ENCODE measurements at places on chromosomes 3 and 15.

DNA sequence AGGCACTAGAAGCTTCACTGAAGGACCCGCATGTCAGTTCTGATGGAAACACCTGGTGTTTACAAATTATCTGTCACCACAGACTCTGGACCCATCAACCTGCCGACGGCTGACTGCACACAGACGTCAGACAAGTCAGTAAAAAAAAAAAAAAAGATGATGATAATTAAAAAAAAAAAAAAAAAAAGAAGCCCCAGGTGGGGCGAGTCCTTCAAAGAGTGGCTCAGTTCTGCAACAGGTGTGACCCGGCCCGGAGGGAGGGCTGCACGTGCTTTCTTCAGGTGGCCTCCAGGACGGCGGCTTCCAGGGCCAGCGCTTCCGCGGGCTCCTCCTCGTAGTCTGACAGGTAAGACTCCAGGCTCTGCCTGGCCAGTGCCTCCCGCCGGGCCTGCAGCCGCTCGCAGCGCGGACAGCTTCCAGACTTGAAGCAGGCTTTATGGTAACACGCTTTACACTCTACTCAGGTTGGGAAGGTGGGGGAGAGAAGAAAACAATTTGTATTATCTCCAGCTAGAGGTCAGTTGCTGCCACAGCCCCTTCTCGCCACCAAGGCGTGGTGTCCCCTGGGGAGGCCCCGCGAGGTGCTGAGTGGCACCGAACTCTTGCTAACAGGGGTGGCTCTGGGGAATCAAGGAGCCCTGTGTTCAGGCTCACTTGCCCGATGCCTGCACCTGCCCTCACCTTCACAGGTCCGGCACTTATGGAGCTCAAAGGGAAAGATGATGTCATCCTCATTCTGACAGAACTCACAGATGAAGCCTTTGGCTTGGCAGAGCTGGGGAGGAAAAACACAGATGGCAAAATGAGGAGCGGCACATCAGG is 61.8 kb downstream of the RUBCN start:
- H3K27me3 ChIP-seq, result peaks cover 17% of the 10 kb centered on the region
- peak overlapping the region; percentile 50 for H3K4me3 ChIP-seq
- H3K36me3 ChIP-seq, result peaks cover 54% of the 10 kb centered on the region

GRCh38 chr3:67641451-67641850 is 13.0 kb downstream of the SUCLG2 start:
- H3K4me1 ChIP-seq, result peaks cover 6% of the 10 kb centered on the region
- no peaks in the 10 kb centered on the region for H3K27me3 ChIP-seq
- no peak overlapping the region for H3K4me3 ChIP-seq
- H3K27ac ChIP-seq, result no peak overlapping the region

GRCh38 chr15:55661428-55661827 is 73.3 kb upstream of the PYGO1 start:
- no peak overlapping the region for H3K4me3 ChIP-seq
- H3K27ac ChIP-seq, result peak overlapping the region; percentile 61
- peaks cover 16% of the 10 kb centered on the region for H3K4me1 ChIP-seq
- H3K27me3 ChIP-seq, result peaks cover 5% of the 10 kb centered on the region
- DNase-seq, result no peak

DNA sequence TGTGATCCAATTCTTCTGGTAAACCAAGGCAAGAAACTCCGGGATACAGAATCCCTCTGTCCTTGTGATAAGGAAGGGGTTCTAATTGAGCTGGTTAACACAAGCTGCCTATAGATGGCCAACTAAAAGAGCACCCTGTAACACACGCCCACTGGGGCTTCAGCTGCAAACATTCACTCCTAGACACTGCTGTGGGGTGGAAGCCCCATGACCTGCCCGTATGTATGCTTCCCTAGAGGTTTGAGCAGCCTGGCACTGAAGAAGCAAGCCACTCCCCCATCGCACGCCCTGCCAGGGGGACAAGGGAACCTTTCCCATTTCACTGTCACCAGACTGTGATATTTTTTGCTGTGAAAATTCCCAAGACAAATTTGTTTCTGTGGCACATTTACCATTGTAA is 516.9 kb upstream of the GOLIM4 start:
- H3K27ac ChIP-seq, result no peak overlapping the region
- peaks cover 5% of the 10 kb centered on the region for H3K4me1 ChIP-seq
- H3K4me3 ChIP-seq, result no peak overlapping the region
- no peak for DNase-seq
- no peaks in the 10 kb centered on the region for H3K27me3 ChIP-seq

- no peak for DNase-seq
- no peak overlapping the region for H3K4me3 ChIP-seq
- peaks cover 10% of the 10 kb centered on the region for H3K27me3 ChIP-seq
- H3K36me3 ChIP-seq, result no peaks in the 10 kb centered on the region
These were observed 283.0 kb downstream of the UACA start for GRCh38 chr15:70480196-70480856.

GRCh38 chr3:16423298-16423697 is 90.2 kb downstream of the RFTN1 start:
- no peak overlapping the region for H3K4me3 ChIP-seq
- H3K4me1 ChIP-seq, result peaks cover 5% of the 10 kb centered on the region
- no peaks in the 10 kb centered on the region for H3K27me3 ChIP-seq
- H3K36me3 ChIP-seq, result no peaks in the 10 kb centered on the region
- no peak for DNase-seq

DNA sequence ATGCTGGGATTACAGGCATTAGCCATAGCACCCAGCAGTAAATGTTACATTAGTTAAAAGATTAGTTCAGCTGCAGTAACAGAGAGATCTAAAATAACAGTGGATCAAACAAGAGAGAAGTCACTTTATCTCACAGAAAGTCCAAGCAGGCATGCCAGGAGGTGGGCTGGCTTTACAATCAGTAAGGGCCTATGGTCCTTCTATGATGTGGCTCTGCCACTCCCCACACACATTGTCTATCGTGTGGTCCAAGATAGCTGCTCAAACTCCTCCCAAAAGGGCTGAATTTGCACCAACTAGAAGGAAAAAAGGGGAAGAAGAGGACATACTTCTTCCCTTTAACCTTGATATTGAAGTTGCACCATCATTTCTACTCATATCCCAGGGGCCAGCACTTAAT is 4.6 kb upstream of the RUVBL1 start:
- DNase-seq, result no peak
- no peaks in the 10 kb centered on the region for H3K27me3 ChIP-seq
- H3K4me1 ChIP-seq, result peaks cover 3% of the 10 kb centered on the region
- no peak overlapping the region for H3K27ac ChIP-seq

DNA sequence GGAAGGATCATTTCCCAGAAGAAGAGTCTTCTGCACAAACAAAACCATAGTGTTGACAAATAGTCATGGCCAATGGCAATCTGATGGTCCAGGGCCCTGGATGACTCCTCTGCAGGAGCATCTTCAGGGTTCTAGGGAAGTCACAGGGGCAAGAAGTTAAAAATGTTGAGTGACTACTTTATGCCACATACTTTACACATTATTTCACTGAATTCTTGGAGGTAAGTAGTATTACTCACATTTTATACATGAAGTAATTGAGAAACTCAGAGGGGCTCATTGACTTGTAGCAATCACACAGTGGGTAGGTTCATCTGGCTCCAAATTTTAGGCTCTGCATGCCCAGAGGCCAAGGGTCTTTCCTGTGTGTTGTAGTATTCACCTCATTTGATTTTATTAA is 430.2 kb upstream of the MCTP2 start:
- no peaks in the 10 kb centered on the region for H3K27me3 ChIP-seq
- peaks cover 8% of the 10 kb centered on the region for H3K4me1 ChIP-seq
- H3K27ac ChIP-seq, result no peak overlapping the region

GRCh38 chr3:66229931-66230330 is 9.1 kb downstream of the SLC25A26 start:
- H3K27me3 ChIP-seq, result peaks cover 2% of the 10 kb centered on the region
- H3K4me3 ChIP-seq, result no peak overlapping the region
- no peak overlapping the region for H3K27ac ChIP-seq
- H3K36me3 ChIP-seq, result no peaks in the 10 kb centered on the region
- no peaks in the 10 kb centered on the region for H3K4me1 ChIP-seq

DNA sequence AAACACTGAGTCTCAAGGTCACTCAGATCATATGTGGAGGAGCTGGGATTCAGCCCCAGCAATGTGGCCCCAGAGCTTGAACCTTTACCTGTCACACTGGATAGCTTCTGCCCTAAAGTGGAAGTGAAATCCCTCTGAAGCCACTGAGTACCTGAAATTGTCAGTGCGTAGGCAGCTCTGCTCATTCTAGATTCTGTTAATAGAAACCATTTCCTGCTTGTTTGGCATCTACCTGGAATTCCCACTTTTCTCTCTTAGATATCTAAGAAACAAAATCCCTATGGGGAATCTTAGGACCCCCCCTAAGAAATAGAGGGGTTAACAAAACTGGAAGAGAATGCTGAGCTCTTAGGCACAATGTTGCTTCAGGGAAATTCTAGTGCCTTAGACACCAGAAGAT is 29.8 kb downstream of the FBXL22 start:
- no peaks in the 10 kb centered on the region for H3K4me1 ChIP-seq
- no peaks in the 10 kb centered on the region for H3K27me3 ChIP-seq
- no peak for DNase-seq
- H3K36me3 ChIP-seq, result peaks cover 54% of the 10 kb centered on the region
- no peak overlapping the region for H3K27ac ChIP-seq

DNA sequence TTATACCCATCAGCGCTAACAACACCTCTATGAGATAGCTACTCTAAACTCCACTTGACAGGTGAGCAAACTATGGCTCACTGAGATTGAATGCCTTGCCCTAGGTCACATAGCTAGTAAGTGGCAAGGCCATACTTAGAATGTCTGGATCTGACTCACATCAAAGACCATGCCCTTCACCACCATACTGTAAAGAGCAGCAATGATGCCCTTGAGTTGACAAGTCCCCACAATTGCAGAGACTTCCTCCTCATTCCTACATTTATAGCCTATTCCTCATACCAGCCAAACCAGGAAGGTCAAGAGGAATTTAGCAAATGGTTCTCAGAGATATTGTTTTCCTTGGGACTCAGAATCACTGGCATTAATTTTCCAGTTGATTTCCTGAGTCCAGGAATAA is 157.8 kb upstream of the SNTN start:
- H3K4me1 ChIP-seq, result no peaks in the 10 kb centered on the region
- H3K36me3 ChIP-seq, result no peaks in the 10 kb centered on the region
- no peak overlapping the region for H3K4me3 ChIP-seq
- no peak overlapping the region for H3K27ac ChIP-seq
- DNase-seq, result no peak
- H3K27me3 ChIP-seq, result peaks cover 2% of the 10 kb centered on the region

GRCh38 chr15:51105430-51106016 is 10.8 kb upstream of the TNFAIP8L3 start:
- no peaks in the 10 kb centered on the region for H3K36me3 ChIP-seq
- no peak overlapping the region for H3K27ac ChIP-seq
- peaks cover 1% of the 10 kb centered on the region for H3K27me3 ChIP-seq
- no peak overlapping the region for H3K4me3 ChIP-seq
- no peak for DNase-seq

GRCh38 chr15:58043192-58043903 is 22.2 kb downstream of the ALDH1A2 start:
- H3K27me3 ChIP-seq, result no peaks in the 10 kb centered on the region
- no peak overlapping the region for H3K4me3 ChIP-seq
- no peak overlapping the region for H3K27ac ChIP-seq
- H3K36me3 ChIP-seq, result no peaks in the 10 kb centered on the region
- H3K4me1 ChIP-seq, result peaks cover 23% of the 10 kb centered on the region
- peak; percentile 28 for DNase-seq

- no peaks in the 10 kb centered on the region for H3K36me3 ChIP-seq
- H3K27ac ChIP-seq, result no peak overlapping the region
- H3K27me3 ChIP-seq, result peaks cover 3% of the 10 kb centered on the region
- no peak overlapping the region for H3K4me3 ChIP-seq
- H3K4me1 ChIP-seq, result peaks cover 22% of the 10 kb centered on the region
- DNase-seq, result no peak
These were observed 58.5 kb downstream of the BBX start for GRCh38 chr3:107581230-107581629.

DNA sequence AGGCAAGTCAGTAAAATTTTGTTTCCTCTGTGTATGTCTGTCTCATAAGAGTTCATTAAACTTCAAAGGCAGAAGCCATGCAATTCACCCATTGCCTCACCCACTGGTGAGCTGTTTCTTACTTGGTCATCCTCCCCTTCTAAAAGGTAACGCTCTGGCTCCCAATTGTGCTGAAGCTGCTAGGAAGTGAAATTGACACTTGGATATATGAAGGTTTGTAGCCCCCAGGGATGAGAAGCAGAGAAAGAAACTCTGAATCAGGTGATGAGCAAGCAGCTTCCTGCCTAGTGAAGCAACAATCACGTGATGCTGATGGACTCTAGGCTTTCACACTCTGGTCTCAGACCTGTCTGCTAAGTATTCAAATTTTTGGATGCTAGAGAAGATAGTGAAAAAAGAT is 70.7 kb downstream of the CD200R1L start:
- no peaks in the 10 kb centered on the region for H3K27me3 ChIP-seq
- H3K36me3 ChIP-seq, result no peaks in the 10 kb centered on the region
- H3K27ac ChIP-seq, result no peak overlapping the region
